G401 (cell line): ENCODE measurements at places on chromosomes 3 and 15. TPM values are rescaled to one million over a fixed set of nuclear protein-coding genes. Genes with fewer than 3 reads are reported as not detected.

The CCDC9B gene
- total RNA-seq, result 4.7 and 5.9 TPM in 2 replicates

The CRABP1 gene
- total RNA-seq, result not detected in 2 replicates

The GP5 gene
- not detected in 2 replicates for total RNA-seq

The CACNA1D gene
- 3.3 TPM in 1 of 2 replicates, not detected in the other for total RNA-seq

The KY gene
- not detected in 2 replicates for total RNA-seq

The TRPM1 gene
- 3.2 TPM in 1 of 2 replicates, not detected in the other for total RNA-seq

The CFAP44 gene
- 1.7 and 2.3 TPM in 2 replicates for total RNA-seq

The STARD9 gene
- total RNA-seq, result 2.5 and 4.0 TPM in 2 replicates

The LSAMP gene
- total RNA-seq, result 21.5 and 45.1 TPM in 2 replicates

The PLAAT1 gene
- total RNA-seq, result not detected in 2 replicates

The ALPK3 gene
- total RNA-seq, result 0.06 and 0.20 TPM in 2 replicates

The TMEM212 gene
- total RNA-seq, result not detected in 2 replicates

The IMPG2 gene
- not detected in 2 replicates for total RNA-seq

The EPHB1 gene
- total RNA-seq, result not detected in 2 replicates

The SLC28A1 gene
- not detected in 2 replicates for total RNA-seq

The SH2D7 gene
- total RNA-seq, result not detected in 2 replicates

The P3H2 gene
- 56.7 and 102 TPM in 2 replicates for total RNA-seq

The SNX33 gene
- total RNA-seq, result 13.9 and 15.1 TPM in 2 replicates

The IL20RB gene
- 0.25 and 3.3 TPM in 2 replicates for total RNA-seq

The PLA2G4D gene
- 0.43 and 0.61 TPM in 2 replicates for total RNA-seq

The CKMT1B gene
- 12.7 and 30.9 TPM in 2 replicates for total RNA-seq

The ADGRG7 gene
- not detected in 2 replicates for total RNA-seq

The MYZAP gene
- 0.06 and 3.4 TPM in 2 replicates for total RNA-seq

The ITIH1 gene
- not detected in 2 replicates for total RNA-seq

The GATA2 gene
- total RNA-seq, result 81.0 and 85.0 TPM in 2 replicates

The ZIC1 gene
- not detected in 2 replicates for total RNA-seq

The CYP8B1 gene
- total RNA-seq, result not detected in 2 replicates

The CHCHD4 gene
- total RNA-seq, result 15.5 and 26.1 TPM in 2 replicates

The SLC12A1 gene
- total RNA-seq, result not detected in 2 replicates

The BBS4 gene
- total RNA-seq, result 23.4 and 34.5 TPM in 2 replicates

The PDZRN3 gene
- 0.14 TPM in 1 of 2 replicates, not detected in the other for total RNA-seq
